Endothelial cell of umbilical vein (primary cell): ENCODE measurements at places on chromosomes 11 and 22. TPM values are rescaled to one million over a fixed set of nuclear protein-coding genes. Genes with fewer than 3 reads are reported as not detected.

DNA sequence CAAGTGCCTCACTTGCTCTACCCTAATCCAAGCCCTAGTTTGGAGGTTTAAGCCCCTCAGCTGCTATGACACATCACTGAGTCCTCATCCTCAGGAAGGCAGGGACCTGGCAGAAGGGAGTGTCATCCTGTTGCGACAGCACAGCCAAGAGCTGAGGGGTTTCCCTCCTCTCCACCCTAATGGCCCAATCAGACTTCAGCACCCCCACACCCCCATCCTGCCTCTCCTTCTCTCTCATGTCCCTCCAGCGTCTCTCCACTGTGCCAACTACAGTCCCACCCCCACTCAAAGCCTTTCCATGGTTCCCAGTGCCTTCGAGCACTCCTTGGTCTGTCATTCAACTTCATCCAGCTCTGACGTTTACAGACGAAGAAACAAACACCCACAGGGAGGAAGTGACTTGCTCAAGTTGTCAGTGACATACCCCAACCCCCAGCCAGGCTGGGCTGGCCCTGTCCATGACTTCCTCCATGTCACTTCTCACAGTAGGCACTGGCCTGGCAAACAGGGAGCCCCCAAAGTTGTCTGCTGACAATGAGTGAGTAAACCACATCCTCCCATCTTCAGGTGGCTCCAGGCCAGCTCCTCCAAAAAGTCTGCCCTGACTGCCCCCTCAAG lies 15.6 kb downstream of the ARAP1 start:
- DNase-seq: peak; percentile 47

DNA sequence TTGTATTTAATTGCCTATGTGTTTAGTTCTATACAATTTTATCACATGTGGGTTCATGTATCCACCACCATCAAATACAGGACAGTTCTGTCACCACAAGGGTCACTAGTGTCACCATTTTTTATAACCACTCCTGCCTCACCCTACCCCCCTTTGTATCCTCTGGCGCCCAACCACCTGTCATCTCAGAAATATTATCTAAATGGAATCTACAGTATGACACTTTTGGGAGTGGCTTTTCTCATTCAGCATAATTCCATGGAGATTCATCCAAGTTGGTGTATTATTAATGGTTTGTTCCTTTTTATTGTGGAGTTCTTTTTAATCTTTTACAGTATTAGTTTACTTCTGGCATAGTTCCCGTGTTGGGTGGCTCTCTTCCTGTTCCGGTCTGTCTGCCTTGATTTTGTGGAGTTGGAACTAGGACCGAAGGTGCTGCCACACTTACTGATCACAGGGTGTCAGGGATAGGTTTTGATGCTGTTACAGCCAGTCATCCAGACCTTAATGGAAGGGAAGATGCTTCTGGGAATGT lies 58.5 kb downstream of the TNRC6B start:
- DNase-seq: no peak

The KDM4E gene
- total RNA-seq: not detected in 2 replicates

The IL18 gene
- 1.5 and 1.6 TPM in 2 replicates for total RNA-seq

The FAT3 gene
- 0.05 and 1.4 TPM in 2 replicates for total RNA-seq

DNA sequence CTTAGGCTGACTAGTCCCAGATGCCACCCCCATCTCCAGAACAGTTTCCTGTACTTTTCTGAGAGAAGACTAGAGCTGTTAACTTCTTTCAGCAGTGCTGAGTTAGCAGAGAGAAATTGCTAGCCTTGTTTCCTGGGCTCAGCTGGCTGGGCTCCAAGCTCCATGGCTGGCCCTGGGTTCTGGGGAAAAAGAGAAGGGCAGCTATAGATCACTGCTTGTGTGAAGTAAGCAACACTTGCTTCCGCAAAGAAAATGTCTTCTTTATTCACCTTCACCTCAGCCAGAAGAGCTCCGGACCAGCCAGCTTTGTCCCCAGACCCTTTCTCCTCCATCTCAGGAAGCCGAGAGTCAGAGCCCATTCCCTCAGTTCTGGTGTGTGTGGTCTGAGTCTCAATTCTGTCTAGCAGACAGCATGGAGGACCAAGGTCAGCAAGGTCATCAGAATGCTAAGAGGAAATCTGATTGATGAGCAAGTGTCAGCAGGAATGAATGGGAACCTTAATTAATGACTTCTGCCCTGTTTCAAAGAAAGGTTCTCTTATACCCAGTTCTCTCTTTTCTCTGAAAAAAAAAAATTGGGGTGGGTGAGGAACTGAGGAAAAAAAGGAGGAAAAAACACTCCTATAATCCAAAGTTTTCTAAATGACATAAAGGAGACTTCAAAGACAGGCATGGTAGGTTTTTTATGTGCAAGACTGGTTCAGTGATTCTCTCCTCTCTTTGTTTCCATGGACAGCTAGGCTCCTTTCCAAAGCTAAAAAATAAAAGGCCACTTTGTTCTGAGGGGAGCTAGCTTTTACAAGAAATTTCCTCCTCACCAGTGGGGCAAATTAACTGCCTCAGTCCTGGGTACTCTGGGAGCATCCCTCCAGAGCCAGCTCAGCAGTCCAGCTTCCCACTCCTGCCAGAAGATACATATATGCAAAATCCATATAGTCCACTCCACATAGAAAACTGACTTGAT lies 63.6 kb upstream of the FAM181B start:
- DNase-seq: no peak

GRCh38 chr11:35011389-35011788 lies 95.0 kb downstream of the PDHX start:
- no peak for DNase-seq

The GLYATL1B gene
- not detected in 2 replicates for total RNA-seq

The GTSE1 gene
- total RNA-seq: 57.0 and 57.2 TPM in 2 replicates

The RAG1 gene
- total RNA-seq: 1.2 and 2.0 TPM in 2 replicates

DNA sequence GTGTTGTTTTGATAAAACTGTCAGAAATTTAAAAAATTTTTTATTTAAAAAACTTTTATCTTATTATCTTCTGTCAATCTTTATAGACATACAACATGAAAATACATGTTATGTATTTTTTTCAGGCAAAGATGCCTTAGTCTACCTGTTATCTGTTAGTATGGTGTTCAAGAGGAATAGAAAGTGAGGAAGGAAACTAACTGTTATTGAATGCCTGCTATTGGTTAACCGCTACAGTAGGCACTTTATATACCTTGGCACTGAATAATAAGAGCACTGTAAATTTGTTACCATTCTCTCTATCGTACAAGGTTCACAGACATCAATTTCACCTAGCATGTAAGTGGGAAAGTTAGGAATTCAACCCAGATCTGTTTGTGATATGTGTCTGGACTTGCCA lies 272.1 kb upstream of the CCDC90B start:
- no peak for DNase-seq

- no peak for DNase-seq
Observed at GRCh38 chr11:122755941-122756340, 82.4 kb upstream of the CRTAM start.

DNA sequence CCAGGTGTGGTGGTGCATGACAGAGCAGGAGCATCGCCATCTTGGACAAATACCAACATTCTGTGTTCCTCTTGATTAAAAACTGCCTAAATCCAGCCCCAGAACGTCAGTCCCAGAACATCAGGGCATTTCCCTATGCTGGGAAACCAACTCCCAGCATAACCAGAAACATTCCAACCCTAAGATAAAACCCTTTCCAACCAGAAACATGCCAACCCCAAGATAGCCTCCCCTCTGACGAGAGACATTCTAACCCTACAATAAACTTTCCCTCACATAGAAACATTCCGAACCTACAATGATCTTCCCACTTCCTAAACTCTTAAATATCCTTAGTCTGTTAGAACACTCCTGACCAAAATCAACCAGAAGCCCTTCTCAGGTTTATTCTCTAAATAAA lies 11.6 kb downstream of the PLAAT4 start:
- DNase-seq: no peak

The BTG4 gene
- not detected in 2 replicates for total RNA-seq
